Dermis microvascular lymphatic vessel endothelial cell (primary cell): ENCODE measurements at places on chromosomes 2 and 18. TPM values are rescaled to one million over a fixed set of nuclear protein-coding genes. Genes with fewer than 3 reads are reported as not detected.

DNA sequence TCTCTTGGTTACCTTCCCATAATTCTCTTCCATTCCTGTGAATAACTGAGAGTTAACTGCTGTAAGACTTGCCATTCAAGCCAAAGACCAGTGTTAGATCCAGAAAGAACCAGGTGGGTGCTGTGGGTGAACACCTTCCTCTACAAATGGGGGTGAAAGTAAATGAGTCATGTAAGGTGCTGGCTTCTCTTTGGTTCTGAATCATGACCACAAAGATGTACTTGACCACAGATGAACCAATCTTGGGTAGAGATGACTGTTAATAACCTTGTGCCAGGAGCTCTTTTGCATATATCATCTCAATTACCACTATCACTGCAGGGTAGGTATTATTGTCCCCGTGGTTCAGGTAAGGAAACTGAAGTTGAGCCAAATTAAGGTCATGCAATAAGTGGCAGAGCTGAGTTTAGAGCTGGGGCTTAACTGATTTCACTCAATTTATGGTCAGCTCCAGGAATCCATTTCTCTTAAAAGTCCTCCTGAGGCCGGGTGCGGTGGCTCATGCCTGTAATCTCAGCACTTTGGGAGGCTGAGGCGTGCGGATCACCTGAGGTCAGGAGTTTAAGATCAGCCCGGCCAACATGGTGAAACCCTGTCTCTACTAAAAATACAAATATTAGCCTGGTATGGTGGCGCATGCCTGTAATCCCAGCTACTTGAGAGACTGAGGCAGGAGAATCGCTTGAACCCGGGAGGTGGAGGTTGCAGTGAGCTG is 244.9 kb upstream of the CXCR4 start:
- DNase-seq: no peak

DNA sequence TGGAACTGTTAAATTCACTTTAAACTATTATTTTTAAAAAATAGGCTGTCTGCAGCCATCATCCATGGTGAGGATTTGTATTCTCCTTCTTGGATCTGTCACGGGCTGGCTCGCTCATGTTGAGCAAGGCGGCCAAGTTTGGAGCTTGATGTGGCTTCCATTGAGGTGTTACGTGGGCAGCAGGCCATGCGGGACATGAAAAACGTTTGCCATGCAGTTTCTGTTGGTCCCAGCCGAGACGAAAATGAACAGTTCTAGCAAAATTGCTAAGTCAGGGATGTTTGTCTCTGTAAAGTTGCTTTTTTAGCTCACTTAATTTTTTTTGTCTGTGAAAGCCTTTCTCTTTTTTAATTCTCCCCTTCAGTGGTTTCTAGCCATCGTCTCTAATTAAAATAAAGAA is 70.2 kb upstream of the MGAT5 start:
- DNase-seq: no peak

The TIMM21 gene
- total RNA-seq: 18.5 and 19.6 TPM in 2 replicates

GRCh38 chr2:151302404-151302803 is 12.9 kb upstream of the NMI start:
- no peak for DNase-seq

- DNase-seq: no peak
These were observed 697 bp downstream of the ITGA4 start for GRCh38 chr2:181457741-181458425.

DNA sequence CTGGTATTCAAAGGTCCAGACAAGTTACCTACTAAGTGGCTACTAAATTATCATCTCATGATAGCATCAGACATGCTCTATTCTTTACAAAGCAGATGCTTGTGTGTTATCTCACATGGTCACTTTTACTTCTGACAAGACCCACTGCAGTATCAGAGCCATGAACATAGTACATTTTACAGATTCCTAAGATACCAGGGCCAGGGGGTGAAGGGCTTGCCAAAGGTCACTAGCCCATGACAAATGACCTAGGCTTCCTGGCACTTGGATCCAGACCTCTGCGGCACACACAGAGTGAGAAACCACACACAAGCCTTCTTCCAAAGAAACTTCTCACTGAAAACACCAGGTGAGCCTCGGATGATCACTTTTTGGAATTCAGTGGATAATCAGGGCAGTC is 446.8 kb downstream of the EIPR1 start:
- DNase-seq: no peak

GRCh38 chr2:63643486-63643885 is 54.7 kb downstream of the MDH1 start:
- DNase-seq: no peak

The ASXL3 gene
- 0.13 and 0.76 TPM in 2 replicates for total RNA-seq

GRCh38 chr18:74248595-74248994 is 43.2 kb downstream of the CYB5A start:
- no peak for DNase-seq

DNA sequence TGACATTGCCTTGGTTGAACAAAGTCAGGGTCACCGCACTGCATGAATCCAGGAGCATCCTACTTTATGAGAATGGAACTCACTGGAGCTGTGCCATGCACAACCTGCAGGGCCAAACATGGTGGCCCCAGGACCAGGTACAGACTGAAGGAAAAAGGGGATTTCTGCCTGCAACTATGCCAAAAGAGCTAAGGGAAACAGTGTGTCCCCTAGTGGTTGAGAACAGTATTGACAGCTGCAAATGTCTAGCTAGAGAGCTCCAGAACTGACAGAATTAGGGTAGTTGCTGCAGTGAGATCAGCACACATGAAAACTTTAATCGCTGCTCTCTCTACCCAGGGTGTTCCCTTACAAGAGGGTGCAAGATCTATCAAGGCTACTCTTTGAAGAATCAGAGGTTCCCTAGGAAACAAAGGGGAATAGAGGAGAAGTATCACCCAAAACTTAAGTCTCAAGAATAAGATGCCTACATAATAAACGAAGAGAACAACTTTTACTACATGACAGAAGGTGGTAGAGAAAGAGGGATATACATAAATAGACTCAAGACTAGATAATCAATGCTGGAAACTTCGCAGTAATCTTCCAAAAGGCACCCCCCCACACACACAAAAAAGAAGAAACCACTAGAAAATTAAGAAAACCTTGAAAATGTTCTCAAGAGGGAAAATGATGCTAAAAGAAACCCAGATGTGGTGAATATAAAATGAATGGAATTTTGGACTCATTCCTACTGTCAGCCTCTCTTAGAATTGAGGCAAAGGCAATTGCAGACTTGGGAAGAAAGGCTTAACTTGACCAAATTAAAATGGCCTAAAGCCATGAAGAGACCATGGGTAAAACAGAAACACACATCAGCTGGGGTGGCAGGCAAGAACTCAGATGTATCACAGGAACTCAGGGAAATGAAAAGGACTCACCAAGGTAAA is 43.6 kb upstream of the IHH start:
- DNase-seq: peak; percentile 49

- DNase-seq: no peak
These were observed 90.1 kb upstream of the SMAD2 start for GRCh38 chr18:48020337-48021250.

- no peak for DNase-seq
These were observed 713.6 kb downstream of the PLCL1 start for GRCh38 chr2:198517976-198518375.

DNA sequence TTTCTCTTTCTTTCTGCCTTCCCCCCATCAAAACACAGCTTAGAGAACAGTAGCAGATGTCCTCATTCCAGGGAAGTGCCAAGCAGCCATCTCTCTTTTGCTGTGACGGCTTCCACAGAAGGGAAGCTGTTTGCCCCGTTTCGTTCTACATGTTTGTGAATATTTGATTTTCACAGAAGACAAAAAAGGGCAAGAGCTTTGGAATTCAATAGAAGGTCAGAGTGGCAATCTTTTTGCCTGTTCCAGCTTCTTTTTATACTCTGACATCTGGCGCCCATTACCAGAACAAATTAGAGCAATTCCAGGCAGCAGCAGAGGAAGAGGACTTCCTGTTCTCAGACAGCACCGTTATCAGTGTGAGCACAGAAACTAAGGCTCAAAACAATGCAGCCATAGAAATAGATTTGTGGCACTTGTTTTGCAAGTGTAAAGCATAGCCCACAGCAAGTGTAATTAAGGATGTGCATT is 79.0 kb upstream of the CDH19 start:
- peak; percentile 67 for DNase-seq

GRCh38 chr2:187615364-187615763 is 61.1 kb upstream of the TFPI start:
- DNase-seq: no peak

The ADCYAP1 gene
- not detected in 2 replicates for total RNA-seq

GRCh38 chr2:85662899-85663593 is 5.0 kb downstream of the SFTPB start:
- peak; percentile 85 for DNase-seq

DNA sequence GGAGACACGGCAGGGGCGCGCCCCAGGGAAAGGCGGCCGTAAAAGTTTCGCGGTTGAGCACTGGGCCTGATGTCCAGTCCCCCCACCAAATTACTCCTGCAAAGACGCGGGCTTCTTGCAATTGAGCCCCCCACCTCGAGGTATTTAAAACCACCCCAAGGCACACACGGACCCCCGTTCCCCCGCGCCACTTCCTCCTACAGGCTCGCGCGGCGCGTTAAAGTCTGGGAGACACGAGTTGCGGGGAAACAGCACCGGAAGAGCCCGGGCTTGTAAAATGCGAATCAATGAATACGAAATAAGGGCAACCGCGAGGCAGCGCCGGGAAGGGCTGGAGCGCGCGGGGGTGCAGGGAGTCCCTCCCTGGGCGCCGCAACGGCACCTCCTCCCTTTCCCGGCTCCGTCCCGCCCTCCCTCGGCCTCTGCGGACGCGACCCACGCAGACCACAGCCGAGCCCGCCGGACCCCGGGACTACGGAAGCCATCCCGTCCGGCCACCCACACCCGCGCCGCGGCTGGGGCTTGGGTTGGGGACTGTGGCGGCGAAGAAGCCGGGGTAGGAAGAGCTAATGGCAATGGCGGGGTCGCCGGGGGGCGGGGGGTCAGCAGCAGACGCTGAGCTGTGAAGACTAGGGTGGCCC is 918 bp upstream of the NETO1 start:
- DNase-seq: no peak

DNA sequence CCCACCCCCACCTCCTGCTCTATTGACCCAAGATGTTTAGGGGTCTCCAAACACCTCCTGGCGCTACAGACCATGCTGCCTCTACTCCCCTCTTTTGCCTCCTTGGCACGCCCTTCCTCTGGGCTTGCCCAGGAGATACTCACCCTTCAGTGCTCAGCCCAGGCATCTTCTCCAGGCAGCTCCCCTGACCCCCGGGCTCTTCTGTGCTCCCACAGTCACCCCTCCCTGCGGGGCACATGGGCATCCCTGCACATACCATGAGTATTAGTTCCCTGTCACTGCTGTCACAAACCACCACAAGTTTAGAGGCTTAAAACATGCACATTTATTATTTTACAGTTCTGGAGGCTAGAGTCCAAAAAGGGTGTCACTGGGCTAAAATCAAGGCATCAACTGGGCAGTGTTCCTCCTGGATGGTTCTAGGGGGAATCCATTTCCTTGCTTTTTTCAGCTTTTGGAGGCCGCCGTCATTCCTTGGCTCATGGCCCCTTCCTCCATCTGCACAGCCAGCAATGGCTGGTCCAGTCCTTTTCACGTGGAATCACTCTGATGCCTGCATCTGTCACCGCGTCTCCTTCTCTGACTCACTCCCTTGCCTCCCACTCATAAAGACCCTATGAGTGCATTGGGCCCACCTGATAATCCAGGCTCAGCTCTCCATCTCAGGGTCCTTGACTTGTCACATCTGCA is 230.4 kb upstream of the COPS8 start:
- no peak for DNase-seq

The CRYGC gene
- total RNA-seq: not detected in 2 replicates

The RAB1A gene
- 69.3 and 81.7 TPM in 2 replicates for total RNA-seq

The ALK gene
- not detected in 2 replicates for total RNA-seq

The IL1A gene
- not detected in 2 replicates for total RNA-seq

The CRYBA2 gene
- not detected in 2 replicates for total RNA-seq

DNA sequence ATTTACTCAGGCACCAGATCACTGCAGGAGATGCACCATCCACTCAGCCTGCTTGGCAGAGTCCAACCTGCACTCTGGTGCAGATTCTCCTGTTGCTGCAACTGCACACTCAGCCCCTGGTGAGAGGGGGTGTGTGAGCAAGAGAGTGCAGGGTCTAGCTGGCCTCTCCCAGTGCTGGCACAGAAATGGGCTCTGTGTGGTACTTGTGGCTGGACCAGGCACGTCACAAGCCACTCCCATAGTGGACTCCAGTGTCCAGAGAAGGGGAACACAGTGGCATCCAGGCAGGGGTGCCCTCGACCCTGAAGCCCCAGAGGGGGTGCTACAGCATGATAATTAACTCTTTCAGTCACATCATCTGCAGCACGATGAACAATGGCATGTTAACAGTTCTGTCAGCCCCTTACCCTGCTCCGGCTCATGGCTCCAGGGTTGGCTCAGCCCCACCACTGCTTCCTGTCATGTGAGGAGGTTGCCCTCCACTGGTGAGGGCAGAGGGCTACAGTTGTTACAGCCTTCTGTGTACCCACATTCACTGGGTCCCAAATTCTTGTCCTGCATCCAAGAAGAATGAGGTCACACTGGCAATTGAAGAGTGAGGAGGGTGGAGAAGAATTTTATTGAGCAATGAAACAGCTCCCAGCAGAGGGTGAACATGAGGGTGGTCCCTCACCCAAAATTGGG is 135.7 kb downstream of the EVA1A start:
- DNase-seq: no peak

GRCh38 chr2:16553226-16553625 is 112.4 kb downstream of the CYRIA start:
- DNase-seq: peak; percentile 42

The KCNJ3 gene
- not detected in 2 replicates for total RNA-seq
